ENCODE measurements at places on chromosomes 2 and 18.
A peak's percentile ranks its signal among the peaks of the same experiment; 100 is the strongest.

GRCh38 chr2:169683054-169683424, 11.2 kb downstream of the CFAP210 start:
- no peak for DNase-seq

GRCh38 chr18:77068321-77069312, 64.0 kb downstream of the MBP start:
- no peak for DNase-seq

DNA sequence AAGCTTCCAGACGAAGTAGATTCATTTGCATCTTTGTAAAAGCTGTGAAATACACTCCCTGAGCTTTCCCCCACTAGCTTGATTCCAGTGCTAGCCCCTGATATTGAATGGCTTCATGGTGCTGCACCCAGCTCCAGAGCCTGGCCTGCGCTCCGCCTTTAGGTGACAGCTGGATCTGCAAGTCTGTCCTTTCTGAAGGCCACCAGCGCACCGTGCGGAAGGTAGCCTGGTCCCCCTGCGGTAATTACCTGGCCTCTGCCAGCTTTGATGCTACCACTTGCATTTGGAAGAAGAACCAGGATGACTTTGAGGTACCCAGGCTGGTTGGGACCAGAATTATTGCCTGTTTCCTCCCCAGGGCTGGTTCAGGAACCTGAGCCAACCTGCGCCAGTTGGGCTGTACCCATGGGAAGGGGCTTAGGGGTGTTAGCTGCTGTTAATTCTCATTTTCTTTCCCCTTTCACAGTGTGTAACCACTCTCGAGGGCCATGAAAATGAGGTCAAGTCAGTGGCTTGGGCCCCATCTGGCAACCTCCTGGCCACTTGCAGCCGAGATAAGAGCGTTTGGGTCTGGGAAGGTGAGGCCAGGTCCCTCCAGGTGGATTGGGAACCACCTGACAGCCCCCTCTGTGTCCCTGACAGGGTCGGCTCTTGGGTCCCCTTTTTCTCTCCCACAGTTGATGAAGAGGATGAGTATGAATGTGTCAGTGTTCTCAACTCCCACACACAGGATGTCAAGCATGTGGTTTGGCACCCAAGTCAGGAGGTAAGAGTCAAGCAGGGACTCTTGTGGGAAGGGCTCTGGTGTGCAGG, 1.3 kb downstream of the CIAO1 start:
- DNase-seq = peak; percentile 73

DNA sequence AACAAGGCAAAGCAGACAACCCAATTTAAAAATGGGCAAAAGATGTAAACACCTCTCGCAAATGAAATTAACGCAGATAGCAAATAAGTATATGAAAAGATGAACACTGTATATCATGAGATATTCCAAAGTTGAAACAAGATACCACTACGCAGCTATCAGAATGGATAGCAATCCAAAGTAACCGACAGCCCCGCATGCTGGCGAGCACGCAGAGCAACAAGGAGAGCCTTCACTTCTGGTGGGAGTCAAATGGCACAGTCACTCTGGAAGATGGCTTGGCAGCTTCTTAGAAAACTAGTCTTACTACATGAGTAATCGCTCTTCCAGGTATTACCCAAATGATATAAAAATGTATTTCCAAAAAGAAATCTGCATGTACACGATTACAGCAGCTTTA, 1.4 kb downstream of the NDUFA10 start:
- DNase-seq = no peak

DNA sequence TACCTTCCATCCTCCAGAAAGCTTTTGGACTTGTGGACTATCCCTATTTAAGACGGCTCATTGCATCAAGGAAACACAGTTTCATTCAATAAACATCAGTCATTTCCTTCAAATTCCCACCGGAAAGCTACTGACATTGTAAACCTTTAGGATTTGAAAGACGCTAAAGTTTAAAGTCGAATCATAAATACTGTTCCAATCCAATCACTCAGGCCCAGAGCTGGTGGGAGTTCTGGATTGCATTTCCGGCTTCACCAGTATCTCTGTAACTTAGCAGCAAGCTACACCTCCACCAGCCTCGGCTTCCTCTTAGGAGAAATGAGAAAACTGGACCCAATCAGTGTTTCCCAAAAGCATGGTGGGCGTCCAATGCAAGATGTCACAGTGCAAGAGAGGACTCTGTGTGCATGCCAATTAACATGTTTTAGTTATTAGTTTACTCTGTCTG, 1.6 kb downstream of the WDFY1 start:
- DNase-seq = no peak

GRCh38 chr2:9897331-9897737, 54.1 kb downstream of the TAF1B start:
- DNase-seq = peak; percentile 86

- no peak for DNase-seq
Measured at GRCh38 chr2:27522400-27522945, 25.8 kb downstream of the GCKR start.

- DNase-seq = no peak
Measured at GRCh38 chr2:118558846-118559245, 288.6 kb downstream of the EN1 start.

Data from stimulated activated CD8-positive, alpha-beta memory T cell treated with anti-CD3 and anti-CD28 coated beads, Interleukin-4, amount 100 ng/mL, for 48 hours (primary cell).